ENCODE measurements at places on chromosomes 16 and 17.

DNA sequence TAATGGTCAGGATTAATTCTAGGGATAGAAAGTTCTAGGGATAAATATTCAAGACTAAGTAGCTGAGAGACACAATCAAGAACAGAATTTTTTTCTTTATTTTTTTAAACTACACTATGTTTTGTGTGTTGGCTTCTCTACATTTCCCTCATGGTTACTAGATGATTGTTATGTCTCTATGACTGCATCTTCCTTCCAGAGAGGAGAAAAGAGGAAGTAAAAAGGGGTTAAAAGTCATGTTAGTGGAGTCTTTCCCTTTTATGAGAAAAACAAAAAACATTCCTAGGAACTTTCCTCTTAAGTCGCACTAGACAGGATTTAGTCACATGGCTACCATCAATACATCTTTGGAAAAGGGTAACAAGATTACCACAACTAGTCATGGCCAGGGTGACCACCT is 375.0 kb downstream of the KCNJ2 start:
- DNase-seq = no peak

GRCh38 chr17:6703751-6704150 is 9.4 kb downstream of the SLC13A5 start:
- no peak for DNase-seq

- DNase-seq = no peak
Measured at GRCh38 chr17:12739500-12739899, 49.8 kb upstream of the ARHGAP44 start.

- DNase-seq = no peak
Measured at GRCh38 chr17:49965524-49965909, 3.5 kb upstream of the DLX4 start.

DNA sequence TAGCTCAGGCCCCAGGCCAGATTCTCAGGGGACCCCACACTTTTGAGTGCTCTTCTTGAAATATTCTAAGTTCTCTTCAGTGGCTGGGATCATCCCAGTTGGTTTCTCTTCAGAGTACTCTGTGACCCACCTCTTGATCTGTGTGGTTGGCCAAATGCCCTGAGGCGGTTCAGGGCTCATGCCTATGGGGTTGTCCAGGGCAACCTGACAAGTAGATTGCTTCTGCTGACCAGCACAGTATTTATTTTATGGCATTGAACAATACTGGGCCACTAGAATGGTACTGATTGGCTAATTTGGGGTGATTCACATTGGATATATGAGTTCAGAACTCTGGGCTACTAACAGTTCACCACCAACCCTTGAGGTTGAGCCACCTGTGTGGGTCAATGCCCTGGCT is 7.4 kb upstream of the GOSR2 start:
- no peak for DNase-seq

GRCh38 chr16:73483076-73483791 is 435.3 kb upstream of the ZFHX3 start:
- no peak for DNase-seq

GRCh38 chr17:64331931-64332493 is 58.6 kb downstream of the PECAM1 start:
- no peak for DNase-seq

DNA sequence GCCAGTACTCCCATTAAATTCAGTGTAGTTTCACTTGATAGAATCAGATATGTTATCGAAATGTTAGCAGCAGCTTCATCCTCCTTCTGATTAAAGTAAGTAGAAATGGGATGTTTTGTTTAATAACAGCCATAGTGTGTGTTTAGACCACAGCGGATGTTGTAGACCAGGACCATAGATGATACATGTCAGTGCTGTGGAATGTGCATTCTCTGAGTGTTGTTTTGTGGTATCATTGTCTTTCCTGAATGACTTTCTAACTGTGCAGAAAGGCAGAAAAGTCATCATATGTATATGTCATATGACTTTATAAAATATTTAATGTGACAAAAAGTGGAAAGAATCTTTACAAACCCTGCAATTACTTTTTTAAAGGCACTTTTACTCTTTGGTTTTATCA is 55.6 kb downstream of the CYLD start:
- DNase-seq = no peak

- no peak for DNase-seq
Measured at GRCh38 chr17:1255041-1255440, 15.2 kb upstream of the BHLHA9 start.

DNA sequence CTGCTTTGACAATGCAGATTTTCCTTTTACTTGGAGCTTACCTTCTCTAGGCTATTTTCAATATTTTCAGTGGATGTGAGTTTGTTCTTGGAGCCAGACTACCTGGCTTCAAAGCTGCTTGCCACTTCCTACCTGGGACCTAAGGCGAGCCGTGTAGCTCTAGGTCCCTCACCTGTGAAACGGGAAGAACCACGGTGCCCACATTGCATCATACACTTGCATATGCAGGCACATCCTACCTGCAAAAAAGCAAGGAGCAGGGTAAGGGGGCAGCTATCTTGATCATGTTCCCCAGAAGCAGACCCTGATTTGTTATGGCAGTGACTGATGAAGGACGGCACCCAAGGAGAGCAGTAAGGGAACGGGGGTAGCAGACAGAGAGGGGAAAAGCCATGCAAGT is 27.0 kb upstream of the MPRIP start:
- no peak for DNase-seq

DNA sequence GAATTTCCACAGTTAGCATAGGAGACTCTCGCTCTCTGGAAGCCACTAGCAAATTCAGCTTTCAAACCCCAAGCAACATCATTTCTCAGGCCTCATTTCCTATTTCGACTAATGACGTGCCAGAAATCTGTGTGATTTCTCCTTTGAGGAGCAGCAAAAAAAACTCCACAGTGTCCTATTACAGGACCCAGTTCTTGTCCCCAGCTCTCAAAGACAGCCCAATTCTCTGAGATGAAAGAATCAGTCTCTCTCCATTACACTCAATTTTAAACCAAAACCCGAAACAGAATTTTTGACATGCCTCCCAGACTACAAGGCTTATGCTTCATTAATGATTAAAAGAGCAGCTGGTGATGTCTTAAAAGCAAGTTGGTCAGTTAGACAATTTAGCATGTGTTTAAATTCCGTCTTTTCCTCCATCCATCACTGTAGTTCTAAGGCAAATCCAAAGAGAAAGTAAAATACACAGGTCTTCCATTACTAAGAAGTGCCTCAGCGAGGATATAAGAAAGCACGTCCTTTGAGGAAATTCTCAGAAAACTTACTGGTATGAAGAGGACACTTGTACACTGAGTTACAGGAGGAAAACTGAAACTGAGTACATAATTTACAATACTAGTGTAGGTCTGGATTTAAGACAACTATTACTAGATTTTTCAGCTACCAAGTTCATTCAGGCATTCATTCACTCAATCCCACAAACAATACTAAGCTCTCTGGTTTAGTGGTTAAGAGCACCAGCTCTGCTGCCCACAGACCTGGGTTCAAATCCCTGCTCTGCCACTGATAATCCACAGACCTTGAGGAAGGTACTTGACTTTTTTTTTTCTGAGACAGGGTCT is 12.5 kb downstream of the TOM1L2 start:
- no peak for DNase-seq

GRCh38 chr16:27340654-27341053 is 26.9 kb downstream of the IL4R start:
- no peak for DNase-seq

GRCh38 chr16:89619840-89620239 is 6.4 kb downstream of the DPEP1 start:
- DNase-seq = no peak

GRCh38 chr16:29961479-29962343 is at the start of gene TMEM219:
Gene TMEM219 (plus strand): TSS chr16:29962079. CDS start chr16:29963144, 1,065 bp downstream.
- peak; percentile 91 for DNase-seq

GRCh38 chr16:19858340-19859018 is 26.2 kb downstream of the GPRC5B start:
- DNase-seq = no peak

DNA sequence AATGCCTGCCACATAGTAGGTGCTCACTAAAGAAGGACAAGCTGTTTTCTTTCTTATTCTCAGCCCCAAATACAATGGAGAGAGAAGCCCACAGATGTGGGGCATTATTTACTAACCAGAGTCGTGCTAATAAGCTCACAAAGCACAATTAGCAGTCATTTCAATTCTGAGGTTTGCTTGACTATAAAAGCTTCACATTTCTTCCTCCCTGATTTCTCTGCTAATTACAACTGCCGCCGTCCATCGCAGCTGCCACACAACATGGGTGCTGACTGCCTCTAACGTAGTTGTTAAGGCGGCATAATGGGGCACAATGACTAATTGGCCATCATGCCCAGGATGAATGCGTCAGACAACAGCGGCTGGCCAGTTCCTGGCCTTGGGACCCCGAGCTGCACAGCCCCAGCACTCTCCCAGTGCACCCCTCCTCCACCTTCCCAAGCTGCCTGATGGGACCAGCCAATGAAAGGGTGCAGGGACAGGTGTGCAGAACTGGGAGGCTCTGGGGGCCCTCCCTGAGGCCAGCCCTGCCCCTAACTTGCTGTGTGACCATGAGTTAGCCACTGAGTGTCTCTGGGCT is 109.2 kb downstream of the CCT6B start:
- DNase-seq = no peak

GRCh38 chr16:78624366-78624765 is 524.9 kb downstream of the WWOX start:
- DNase-seq = no peak

DNA sequence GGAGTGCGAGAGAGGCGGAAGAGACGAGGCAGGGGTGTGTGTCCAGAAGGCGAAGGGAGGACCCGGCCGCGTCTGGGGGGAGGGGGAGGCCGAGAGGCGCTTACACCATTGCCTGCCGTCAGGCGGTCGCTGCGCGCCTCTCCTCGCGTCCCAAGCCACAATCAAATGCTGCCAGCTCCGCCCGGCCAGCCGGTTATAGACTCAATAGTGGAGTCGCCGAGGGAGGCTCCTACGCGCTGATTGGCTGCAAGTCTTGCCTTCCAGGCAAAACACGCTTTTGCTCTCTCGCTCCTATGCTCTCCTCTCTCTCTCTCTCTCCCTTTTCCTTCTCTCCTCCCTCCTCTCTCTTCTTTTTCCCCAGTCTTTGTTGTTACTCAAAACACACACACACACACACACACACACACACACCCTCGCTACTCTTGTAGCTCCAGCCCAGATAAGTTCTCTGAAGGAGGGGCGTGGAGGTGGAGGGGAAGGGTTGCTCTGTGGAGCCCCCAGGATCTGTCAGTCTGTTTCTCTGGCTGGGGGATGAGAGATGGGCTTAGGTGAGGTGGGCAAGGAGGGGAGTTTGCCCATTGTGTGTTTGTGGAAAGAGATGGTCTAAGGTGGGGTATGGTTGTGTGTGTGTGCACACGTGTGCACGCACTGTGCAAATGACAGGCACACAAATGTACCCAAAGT is at the start of gene DLX3:
TSS of gene DLX3 (minus strand) at position 170 of the 684 bp plus-strand sequence. CDS start 226 bp downstream, outside the sequence.
- DNase-seq = no peak

GRCh38 chr16:87344931-87345631 is 27.9 kb upstream of the C16orf95 start:
- DNase-seq = peak; percentile 22

DNA sequence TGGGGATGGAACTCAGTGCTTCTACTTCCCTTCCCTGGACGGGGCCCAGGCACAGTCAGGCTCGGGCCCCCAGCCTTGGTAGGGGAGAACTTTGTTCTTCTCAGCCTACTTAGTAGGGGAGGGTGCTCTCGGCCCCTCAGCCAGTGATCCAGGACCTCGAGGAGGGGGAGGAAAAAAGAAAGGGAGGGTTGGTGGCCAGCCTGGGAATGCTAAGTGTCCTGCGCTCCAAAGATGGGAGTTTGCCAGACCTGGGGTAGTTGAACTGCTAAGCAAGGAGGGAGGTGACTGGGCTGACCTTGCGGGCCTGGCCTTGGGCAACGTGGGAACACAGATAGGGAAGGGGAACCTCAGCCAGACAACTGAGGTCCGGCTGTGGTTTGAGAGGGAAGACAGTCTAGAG is 12.2 kb downstream of the ADGRG1 start:
- no peak for DNase-seq

All from activated T-helper 9 cell treated with anti-CD3 and anti-CD28 coated beads, Interleukin-2, amount 50 U/mL, for 16 hours (primary cell).